HCEC 1CT (cell line): ENCODE measurements at places on chromosomes 6 and 20.

GRCh38 chr20:11054266-11054993 is 380.6 kb upstream of the JAG1 start:
- no peak for DNase-seq

GRCh38 chr6:18350271-18350670 is 36.9 kb upstream of the RNF144B start:
- DNase-seq, result no peak

GRCh38 chr6:169174516-169175359 is 78.9 kb downstream of the THBS2 start:
- no peak for DNase-seq

DNA sequence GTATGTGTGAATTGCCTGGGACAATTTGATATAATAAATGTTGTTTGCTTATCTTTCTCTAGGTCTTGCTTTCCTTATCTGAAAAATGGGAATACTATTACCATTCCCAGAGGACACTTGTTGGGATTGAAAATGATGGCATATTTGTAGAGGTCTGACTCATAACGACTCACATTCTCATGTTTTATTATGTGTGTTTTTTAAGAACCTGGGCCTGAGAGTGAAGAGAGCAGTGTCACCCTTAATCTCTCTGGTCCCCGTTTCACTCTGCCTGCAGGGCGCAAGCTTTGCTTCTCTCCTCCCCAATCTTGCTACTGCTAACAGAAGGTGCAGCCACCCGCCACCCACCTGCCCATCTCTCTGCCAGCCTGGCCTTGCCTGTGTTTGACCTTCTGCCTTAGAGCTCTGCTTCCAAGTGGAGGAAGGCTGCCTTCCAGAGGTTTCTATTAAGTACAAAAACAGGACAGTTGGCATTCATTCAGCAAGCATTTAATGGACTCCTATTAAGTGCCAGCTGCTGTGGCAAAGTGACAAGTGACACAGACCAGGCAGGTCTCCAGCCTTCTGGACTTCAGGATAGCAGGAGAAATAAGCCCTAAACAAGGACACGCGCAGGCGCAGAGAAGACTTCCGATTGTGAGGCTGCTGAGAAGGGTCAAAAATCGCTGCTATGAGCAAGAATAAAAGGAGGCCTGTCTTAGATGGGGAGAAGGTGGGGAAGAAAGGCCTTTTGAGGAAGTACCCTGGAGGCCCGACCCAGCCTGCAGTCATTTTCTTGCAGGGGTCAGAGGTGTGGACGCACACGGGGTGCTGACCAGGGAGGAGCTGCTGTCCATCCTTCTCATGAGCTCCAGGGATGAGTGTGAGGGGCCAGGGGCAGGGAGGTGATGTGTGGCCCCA is 112.5 kb downstream of the JPH2 start:
- DNase-seq, result peak; percentile 63

- no peak for DNase-seq
Observed at GRCh38 chr20:59122566-59122919, 41.1 kb upstream of the ZNF831 start.
